Stromal cell of bone marrow (primary cell): ENCODE measurements at places on chromosomes 7 and 10.

DNA sequence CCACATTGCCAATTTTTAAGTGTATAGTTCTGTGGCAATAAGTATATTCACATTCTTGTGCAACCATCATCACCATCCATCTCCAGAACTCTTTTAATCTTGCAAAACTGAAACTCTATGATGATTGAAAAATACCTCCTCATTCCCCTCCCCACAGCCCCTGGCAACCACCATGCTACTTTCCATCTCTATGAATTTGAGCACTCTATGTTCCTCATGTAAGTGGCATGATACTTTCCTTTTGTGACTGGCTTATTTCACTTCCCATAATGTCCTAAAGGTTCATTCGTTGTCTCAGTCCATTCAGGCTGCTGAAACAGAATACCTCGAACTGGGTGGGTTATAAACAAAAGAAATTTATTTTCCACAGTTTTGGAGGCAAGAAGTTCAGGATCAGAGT lies 23.4 kb upstream of the EGR2 start:
- DNase-seq: no peak

DNA sequence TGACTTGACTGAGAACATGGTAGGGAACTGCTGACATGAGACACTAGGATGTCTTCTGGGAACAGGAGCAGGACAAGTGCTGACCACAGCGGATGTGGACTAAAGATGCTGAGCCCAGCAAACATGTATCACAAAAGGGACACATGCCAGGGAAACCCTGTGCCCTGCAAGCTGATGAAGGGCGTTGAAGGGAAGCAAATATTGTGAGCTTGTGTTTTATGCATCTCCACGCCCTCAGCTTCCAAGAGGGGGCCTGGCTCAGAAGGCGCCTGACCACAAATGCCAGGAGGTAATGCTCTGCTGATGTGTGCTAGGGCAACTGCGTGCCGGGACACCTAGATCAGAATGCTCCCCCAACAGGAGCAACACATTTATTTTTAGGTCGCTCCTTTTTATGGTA lies 207.3 kb downstream of the CXCL12 start:
- no peak for DNase-seq

DNA sequence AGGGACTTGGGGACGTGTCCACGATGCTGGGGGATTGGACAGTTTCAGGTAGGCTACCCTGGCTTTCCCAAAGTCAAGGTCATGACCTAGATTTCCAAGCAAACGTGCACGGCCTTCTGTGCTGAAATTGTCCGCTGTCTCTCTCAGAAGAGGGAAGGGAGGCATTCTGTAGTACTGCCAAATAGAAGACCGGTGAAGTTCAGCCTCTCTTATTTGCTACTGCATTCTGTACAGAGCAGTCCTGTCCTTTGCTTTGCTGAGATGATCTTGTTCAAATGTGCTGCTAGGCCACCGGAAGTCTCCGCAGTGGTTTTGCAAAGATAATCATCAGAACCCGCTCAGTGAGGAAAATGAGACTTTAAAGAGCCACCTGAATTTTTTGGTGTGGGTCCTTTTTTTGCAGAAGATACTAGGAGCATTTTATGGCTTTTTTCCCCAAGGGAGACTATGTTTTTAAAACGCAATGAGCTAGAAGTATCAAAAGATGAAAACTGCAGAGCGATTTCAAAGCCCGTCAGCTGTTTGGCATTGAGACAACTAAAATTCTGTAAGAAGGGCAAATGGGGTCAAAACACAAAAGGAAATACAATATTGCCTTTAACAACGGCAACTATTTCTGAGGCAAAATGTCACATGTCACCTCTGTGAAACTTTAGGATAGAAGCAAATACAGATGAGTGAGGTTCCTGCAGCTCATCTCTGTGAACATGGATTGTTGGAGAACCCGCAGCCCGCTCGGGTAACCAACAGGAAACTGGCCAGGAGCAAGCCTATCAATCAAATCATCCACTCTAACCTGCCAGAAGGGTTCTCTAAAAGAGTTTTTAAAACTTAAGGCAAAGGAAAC lies 1.3 kb upstream of the NMT2 start:
- no peak for DNase-seq

DNA sequence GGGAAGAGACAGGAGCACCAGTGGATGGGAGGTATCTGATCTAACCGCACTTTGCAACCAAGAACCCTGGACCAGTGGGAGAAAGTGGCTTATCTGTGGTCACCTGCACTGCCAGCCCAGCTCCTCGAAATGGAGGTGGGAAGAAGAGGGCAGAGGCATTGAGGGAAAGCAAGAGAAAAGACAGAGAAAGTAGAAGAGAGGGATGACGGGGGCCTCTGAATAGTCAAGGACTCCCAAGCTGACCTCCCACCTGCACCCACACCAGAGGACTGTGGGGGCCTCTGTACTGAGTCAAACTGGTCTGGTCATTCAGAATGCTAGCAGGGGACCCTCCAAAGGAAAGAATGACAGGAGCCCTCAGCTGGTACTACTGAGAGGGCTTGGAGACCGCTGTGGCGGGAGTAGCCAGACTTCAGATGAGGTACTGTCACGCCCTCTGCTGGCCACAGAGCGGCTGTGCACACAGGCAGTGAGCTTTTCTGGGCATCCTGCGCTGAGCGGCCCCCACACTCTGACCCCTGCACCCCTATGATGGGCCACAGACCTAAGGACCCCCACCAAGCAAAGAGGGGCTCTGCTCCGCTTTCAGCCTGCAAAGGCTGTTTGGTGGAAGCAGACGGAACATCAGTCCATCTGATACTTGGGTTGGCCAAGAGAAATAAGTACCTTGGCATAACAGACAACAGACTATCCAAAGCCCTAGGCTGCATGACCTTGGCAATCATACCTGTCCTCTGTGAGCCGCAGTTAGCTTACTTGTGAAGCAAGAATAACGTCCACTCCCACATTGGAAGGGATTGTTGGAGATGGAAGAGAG lies 112.9 kb downstream of the COL13A1 start:
- DNase-seq: peak; percentile 38

DNA sequence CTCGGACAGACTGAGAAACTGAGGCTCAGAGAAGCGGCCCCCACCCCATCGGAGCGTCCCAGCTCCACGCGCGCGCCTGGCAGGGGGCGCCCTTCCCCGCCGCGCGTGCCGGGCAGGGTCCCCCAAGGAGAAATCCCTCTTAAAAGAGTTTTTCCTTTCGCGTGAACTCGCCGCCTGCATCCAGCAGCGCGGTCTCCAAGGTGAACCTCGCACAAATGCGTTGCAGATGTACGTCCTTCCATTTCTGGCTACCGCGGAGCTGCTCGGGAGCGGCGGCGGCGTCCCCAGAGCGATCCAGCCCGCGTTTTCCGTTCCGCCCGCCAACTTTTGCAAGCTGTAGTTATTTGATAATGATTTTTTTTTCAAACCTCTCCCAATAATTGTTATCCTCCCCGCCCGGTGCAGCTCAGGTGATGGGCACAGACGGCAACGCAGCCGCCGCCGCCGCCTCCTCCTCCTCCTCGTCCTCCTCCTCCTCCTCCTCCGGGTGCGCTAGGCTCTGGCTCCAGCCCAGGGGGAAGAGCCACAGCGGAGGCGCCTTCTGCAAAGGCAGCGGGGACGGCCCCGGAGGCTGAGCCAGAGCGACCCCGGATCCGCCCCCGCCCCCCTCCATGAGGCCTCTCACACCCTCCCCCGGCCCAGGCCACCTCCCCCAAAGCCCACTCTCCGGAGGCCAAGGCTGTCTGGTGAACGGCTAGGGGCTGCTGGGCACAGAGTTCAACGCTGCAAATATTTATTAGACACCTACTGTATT lies 74.0 kb upstream of the CUX1 start:
- DNase-seq: peak; percentile 28

GRCh38 chr10:16182688-16183087 lies 254.1 kb upstream of the PTER start:
- no peak for DNase-seq

- DNase-seq: no peak
These were observed 96.8 kb downstream of the DKK1 start for GRCh38 chr10:52410916-52411315.

DNA sequence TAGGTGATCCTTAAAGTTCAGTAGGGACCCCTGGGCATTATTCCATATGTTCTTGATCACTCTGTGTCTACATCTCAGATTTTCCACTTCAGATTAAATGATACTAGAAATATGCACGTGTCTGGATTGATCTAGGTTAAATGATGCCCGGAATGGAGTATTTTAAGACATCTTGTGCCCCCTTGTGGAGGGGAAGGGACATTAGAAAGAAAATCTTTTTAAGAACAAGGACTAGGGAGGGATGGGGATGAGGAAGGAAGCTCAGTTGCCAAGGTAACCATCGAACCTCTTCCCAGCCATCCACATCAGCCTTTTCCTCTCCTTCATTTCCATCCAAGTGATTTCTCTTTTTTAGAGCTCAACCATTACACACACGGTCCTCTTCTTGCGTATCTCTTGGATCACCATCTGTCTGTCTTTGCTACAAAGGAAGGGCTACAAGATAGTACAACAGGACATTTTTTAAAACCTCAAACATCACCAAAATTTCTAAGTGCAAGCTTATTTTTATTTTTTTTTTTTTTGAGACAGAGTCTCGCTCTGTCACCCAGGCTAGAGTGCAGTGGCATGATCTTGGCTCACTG lies 40.5 kb downstream of the PRSS2 start:
- DNase-seq: peak; percentile 25

GRCh38 chr7:137798073-137798763 lies 48.6 kb downstream of the DGKI start:
- DNase-seq: no peak
